ENCODE measurements at places on chromosomes 4 and X. TPM values are rescaled to one million over a fixed set of nuclear protein-coding genes. Genes with fewer than 3 reads are reported as not detected.

BGN gene
- total RNA-seq = 16.6 TPM

TBC1D1 gene
- total RNA-seq = 104 TPM

COL4A6 gene
- total RNA-seq = 3.5 TPM

CT45A5 gene
- total RNA-seq = not detected

LGI2 gene
- total RNA-seq = under 0.01 TPM

HTATSF1 gene
- total RNA-seq = 25.5 TPM

CXCR3 gene
- total RNA-seq = not detected

MAOB gene
- not detected for total RNA-seq

MAGEB10 gene
- not detected for total RNA-seq

GUCY1A1 gene
- 0.27 TPM for total RNA-seq

RENBP gene
- 2.1 TPM for total RNA-seq

RBM46 gene
- total RNA-seq = not detected

SPANXD gene
- total RNA-seq = not detected

AWAT1 gene
- total RNA-seq = not detected

ATP1B4 gene
- not detected for total RNA-seq

TMSB15A gene
- 0.75 TPM for total RNA-seq

CDKN2AIP gene
- 13.1 TPM for total RNA-seq

HERC5 gene
- total RNA-seq = 0.63 TPM

TBC1D9 gene
- total RNA-seq = 58.6 TPM

BTK gene
- total RNA-seq = 0.09 TPM

ADAM29 gene
- total RNA-seq = not detected

PRPS2 gene
- 31.1 TPM for total RNA-seq

FBXL5 gene
- total RNA-seq = 73.9 TPM

ZNF595 gene
- total RNA-seq = 10.5 TPM

F8A2 gene
- total RNA-seq = not detected

VEGFD gene
- 0.09 TPM for total RNA-seq

H2BW2 gene
- total RNA-seq = not detected

SPCS3 gene
- total RNA-seq = 116 TPM

HEPH gene
- total RNA-seq = 0.47 TPM

CACNA1F gene
- not detected for total RNA-seq

TEX13B gene
- total RNA-seq = not detected

ETDB gene
- total RNA-seq = not detected

FREM3 gene
- under 0.01 TPM for total RNA-seq

CORIN gene
- 1.9 TPM for total RNA-seq

PRDM5 gene
- 6.5 TPM for total RNA-seq

EDA gene
- total RNA-seq = 2.4 TPM

FTHL17 gene
- not detected for total RNA-seq

SPANXB1 gene
- total RNA-seq = not detected

GNPDA2 gene
- 18.4 TPM for total RNA-seq

HCFC1 gene
- 16.4 TPM for total RNA-seq

SLC6A8 gene
- 7.9 TPM for total RNA-seq

GPR78 gene
- total RNA-seq = not detected

INTS12 gene
- 15.1 TPM for total RNA-seq

UPF3B gene
- 2.6 TPM for total RNA-seq

DMRTC1B gene
- not detected for total RNA-seq

GPRASP1 gene
- 2.2 TPM for total RNA-seq

OTUD6A gene
- total RNA-seq = not detected

TRIM2 gene
- total RNA-seq = 17.3 TPM

MAGEA1 gene
- not detected for total RNA-seq

PROM1 gene
- total RNA-seq = 0.18 TPM

MCF2 gene
- not detected for total RNA-seq

FAAH2 gene
- total RNA-seq = 0.09 TPM
